Stimulated activated CD8-positive, alpha-beta memory T cell treated with anti-CD3 and anti-CD28 coated beads, Interleukin-2, amount 100 ng/mL, for 1 hour (primary cell): ENCODE measurements at places on chromosomes 6 and 20.

GRCh38 chr6:56708810-56709597, 66.3 kb upstream of the DST start:
- no peak for DNase-seq

GRCh38 chr20:1822564-1823449, 72.4 kb upstream of the SIRPA start:
- DNase-seq: no peak

GRCh38 chr20:17992224-17992637, 23.4 kb downstream of the MGME1 start:
- DNase-seq: no peak

DNA sequence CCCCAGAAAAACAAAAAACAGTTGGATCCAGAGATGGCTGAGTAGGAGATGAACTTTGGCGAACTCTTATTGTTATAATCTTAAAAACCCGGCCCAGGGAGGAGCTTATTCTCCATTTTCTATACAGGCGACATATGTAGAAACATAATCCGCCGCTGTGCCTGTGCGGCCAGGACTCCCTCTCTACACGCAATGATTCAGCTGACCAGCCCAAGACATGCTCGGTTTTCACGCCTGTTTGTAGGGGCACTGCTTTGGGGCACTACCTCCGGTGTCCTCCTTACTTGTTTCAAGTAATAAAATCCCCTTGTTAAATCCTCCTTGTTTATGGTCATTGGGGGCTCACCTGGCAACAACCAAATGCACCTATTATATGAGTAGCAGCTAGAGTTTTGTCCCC, 89.9 kb downstream of the SEL1L2 start:
- no peak for DNase-seq

- DNase-seq: no peak
Measured at GRCh38 chr6:40634429-40634828, 47.3 kb upstream of the LRFN2 start.

DNA sequence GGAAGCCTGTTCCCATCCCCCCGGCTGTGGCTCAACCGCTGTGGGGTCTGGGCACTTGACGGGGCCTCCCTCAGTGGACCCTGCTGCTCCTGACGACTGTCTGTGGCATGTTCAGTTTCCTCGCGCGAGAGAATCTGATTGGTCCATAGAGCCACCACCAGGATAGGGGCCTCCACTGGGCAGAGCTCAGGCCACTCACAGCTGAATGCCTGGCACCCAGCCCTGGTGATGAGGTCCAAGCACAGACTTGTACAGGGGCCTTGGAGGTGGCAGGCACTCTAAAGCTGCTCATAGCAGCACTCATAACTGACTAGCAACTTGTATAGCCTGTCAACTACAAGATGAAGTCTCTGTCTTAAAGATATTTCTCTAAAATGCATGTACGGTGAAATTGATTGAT, 368.1 kb downstream of the NRN1 start:
- DNase-seq: no peak

GRCh38 chr6:137856138-137856898, 10.7 kb upstream of the TNFAIP3 start:
- no peak for DNase-seq

DNA sequence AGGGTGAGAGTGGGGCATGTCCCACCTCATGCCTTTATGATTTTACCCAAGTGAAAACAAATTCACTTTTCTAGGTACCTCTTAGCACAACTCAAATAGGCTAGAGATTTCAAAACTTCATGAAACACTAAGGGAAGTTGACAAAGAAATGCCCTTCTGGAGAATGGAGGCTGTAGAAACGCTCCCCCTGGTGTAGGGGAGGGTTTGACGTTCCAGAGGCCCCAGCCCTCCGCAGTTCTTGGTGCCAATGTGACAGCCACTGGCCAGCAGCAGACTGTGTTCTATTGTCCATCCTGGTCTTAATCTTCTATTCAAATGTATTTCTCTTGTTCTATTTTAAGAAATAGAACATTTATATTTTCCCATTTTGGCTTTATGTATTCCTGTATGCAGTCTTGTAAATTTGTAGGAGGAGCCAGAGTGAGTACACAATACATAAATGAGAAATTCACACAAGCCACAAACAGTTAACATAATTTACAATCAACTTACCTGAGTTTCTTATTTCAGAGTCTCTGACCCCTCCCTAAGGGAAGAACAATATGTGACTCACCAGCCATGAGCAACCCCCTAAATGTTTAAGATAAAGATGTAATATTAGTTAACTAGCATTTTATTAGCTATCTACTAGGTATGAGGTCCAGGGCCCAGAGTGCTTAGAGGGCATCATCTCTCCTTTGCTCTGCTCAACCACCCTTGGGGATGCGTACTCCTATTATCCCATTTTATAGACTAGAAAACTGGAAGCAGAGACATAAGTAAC, 8.8 kb upstream of the MUC21 start:
- DNase-seq: no peak

DNA sequence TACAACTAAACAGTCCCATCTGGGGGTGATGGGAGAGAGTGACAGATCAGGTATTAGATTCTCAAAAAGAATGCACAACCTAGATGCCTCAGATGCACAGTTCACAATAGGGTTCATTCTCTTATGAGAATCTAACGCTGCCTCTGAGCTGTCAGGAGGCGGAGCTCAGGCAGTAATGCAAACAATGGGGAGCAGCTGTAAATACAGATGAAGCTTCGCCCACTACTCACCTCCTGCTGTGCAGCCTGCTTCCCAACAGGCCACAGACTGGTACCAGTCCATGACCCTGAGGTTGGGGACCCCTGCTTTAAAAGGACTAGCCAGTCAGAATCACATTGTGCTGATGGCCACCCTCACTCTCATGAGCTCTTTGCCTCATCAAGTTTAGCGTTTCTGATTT, 247.0 kb upstream of the KCNQ5 start:
- no peak for DNase-seq

- DNase-seq: no peak
Measured at GRCh38 chr6:26198722-26199056, 111.5 kb downstream of the HFE start.

DNA sequence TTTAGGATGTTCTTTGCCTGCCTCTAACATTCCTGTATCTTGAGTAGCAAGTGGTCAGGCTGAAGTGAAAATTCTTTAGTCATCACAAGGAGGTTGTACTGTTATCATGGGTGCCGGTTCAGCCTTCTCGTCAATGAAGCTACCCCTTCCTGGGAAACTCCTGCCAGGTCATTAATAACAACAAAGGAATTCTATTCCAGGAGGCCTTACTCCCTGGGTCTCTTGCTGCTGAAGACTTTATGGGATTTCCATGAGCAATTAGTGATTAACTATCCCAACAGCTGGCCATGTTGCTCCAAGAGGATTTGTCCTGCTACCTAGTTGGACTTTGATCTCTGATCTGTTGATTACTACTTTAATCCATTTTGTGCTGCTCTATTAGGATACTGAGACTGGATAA, 62.7 kb upstream of the ELOVL5 start:
- DNase-seq: no peak

GRCh38 chr6:168363811-168364792, 44.5 kb upstream of the DACT2 start:
- DNase-seq: no peak
